ENCODE measurements at places on chromosomes 1 and 21.

GRCh38 chr21:14453339-14454015 is 70.5 kb upstream of the HSPA13 start:
- no peak for DNase-seq

GRCh38 chr1:147821883-147822282 is 61.5 kb upstream of the GJA5 start:
- DNase-seq: no peak

DNA sequence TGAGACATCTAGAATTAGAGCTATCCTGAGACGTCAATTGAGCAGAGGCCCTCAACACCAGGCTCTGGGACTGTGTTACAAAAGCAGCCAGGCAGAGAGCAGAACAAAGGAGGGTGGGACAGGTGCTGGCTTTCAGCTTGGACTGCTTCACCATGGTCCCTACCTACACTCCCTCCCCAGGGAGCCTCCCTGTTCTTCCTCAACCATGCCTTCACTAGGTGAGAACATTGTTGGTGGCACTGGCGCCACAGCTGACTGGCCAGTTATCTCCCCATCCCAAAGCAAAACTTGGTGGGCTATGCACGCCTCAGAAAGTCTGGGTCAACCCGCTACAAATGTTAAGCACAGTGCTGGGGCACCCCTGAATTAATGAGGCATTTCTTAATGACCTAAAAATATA is 87.8 kb downstream of the NMNAT2 start:
- no peak for DNase-seq

- DNase-seq: no peak
These were observed 73.7 kb upstream of the UBE2U start for GRCh38 chr1:64129701-64130100.

DNA sequence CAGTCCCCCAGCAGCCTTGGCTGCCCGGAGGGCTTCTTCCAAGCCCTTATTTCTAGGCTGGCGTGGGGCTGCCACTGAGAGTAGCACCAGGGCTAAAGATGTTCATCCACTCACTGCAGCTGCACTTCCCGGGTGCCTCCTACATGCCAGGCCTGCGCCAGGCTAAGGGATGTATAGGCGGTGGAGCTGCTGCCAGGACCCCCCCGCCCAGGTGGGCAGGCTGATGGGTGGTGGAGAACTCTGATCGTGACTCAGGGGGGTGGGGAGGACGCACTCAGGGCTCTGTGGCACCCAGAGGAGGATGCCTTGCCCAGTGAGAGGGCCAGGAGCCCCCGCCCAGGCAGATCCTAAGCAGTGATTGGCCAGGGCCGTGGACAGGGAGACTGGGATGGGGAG is 34.1 kb downstream of the CFAP74 start:
- no peak for DNase-seq

All from T-helper 9 cell (primary cell).